Epithelial cell of esophagus (primary cell): ENCODE measurements at places on chromosomes 1 and 21.

DNA sequence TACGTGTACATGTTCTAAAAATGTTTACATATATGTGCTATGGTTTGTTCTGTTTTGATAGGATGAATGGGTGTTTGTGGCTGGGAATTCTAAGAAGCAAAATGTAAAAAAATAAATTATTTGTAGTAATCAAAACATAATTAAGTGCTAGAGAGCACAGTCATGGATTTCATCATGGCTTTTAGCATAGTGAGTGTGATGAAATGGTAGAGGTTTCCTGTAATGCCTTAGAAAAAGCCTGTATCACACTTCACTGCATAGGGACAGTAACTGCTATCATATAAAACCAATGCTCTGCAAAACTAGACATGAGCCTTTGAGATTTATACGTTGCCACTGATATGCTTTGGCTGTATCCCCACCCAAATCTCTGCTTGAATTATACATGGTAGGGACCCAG lies 99.8 kb downstream of the PTGER3 start:
- DNase-seq: no peak

DNA sequence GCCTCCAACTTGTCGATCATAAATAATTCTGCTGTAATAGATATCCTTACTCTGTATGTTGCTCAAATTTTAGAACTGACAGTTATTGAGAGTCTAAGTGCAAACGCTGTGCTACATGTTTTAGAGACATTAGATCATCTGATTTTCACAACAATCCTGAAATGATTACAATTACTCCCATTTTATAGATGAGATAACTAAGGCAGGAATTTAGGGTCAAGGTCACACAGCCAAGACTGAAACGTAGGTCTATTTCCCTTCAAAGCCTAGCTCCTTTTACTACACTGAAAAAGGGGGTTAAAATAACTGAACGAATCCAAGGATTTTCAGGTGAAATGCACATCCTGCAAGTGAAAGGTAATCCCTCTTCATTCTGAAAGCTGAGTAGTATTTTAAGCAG lies 2.7 kb upstream of the DCAF6 start:
- no peak for DNase-seq

GRCh38 chr1:223230161-223230881 lies 87.3 kb upstream of the TLR5 start:
- DNase-seq: peak; percentile 91

- DNase-seq: no peak
These were observed 11.5 kb upstream of the KCNK2 start for GRCh38 chr1:215071078-215071477.

DNA sequence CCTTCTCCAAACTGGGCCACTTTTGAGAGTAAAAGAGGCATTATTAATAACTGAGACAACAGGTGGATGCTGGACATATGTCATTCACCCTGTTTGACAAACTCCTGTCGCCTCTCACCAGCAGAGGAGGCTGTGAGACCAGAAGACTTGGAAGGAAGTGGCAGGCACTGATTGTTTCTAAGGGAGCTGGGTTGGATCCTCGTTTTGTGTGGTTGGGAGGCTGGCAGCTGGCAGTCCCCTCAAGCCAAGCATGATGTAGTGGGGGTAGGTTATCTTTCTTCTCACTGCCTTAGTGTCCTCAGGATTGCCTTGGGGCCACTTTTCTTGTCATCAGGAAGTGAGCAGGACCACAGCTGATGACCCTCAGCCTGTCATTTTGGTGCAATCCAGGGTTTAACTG lies 86.5 kb upstream of the KCNJ15 start:
- peak; percentile 71 for DNase-seq
